ENCODE measurements at places on chromosomes 3 and 15. TPM values are rescaled to one million over a fixed set of nuclear protein-coding genes. Genes with fewer than 3 reads are reported as not detected.

Gene TMIE
- 0.64 TPM for total RNA-seq

Gene LTK
- 1.7 TPM for total RNA-seq

Gene NUP210
- 27.6 TPM for total RNA-seq

Gene SI
- total RNA-seq, result under 0.01 TPM

Gene RAB43
- total RNA-seq, result 11.8 TPM

Gene CA12
- total RNA-seq, result 178 TPM

Gene ARHGAP31
- total RNA-seq, result 16.4 TPM

Gene CHL1
- total RNA-seq, result 23.9 TPM

Gene TEX55
- total RNA-seq, result not detected

Gene ADPRH
- total RNA-seq, result 7.6 TPM

Gene SCN11A
- total RNA-seq, result 1.5 TPM

Gene NRROS
- total RNA-seq, result 7.6 TPM

Gene SLC9C1
- total RNA-seq, result 1.5 TPM

Gene ISL2
- total RNA-seq, result 0.29 TPM

Gene THRB
- total RNA-seq, result 22.3 TPM

Gene ADAMTS7
- 37.3 TPM for total RNA-seq

Gene SNX22
- 1.7 TPM for total RNA-seq

Gene THSD4
- 65.6 TPM for total RNA-seq

Gene CLDND1
- 80.9 TPM for total RNA-seq

Gene TBC1D21
- total RNA-seq, result not detected

Gene OR5K2
- not detected for total RNA-seq

Gene CCDC33
- total RNA-seq, result 2.9 TPM

Gene PTPN23
- total RNA-seq, result 25.9 TPM
